ENCODE measurements at places on chromosomes 12 and 14. TPM values are rescaled to one million over a fixed set of nuclear protein-coding genes. Genes with fewer than 3 reads are reported as not detected.

The HIF1A gene
- 15.4 TPM for polyA plus RNA-seq

The HAL gene
- 0.15 TPM for polyA plus RNA-seq

The OTX2 gene
- not detected for polyA plus RNA-seq

The KLRF1 gene
- 0.19 TPM for polyA plus RNA-seq

The ANO2 gene
- polyA plus RNA-seq, result 4.0 TPM

The IKBIP gene
- polyA plus RNA-seq, result 9.2 TPM

The TESPA1 gene
- 0.44 TPM for polyA plus RNA-seq

The TEAD4 gene
- 45.6 TPM for polyA plus RNA-seq

The TMEM132D gene
- not detected for polyA plus RNA-seq

The VSX2 gene
- not detected for polyA plus RNA-seq
